Chondrocyte (in vitro differentiated cells): ENCODE measurements at places on chromosomes 13 and 19. TPM values are rescaled to one million over a fixed set of nuclear protein-coding genes. Genes with fewer than 3 reads are reported as not detected.

MCF2L gene
- 6.7 to 8.0 TPM (median 7.6 TPM) in 3 replicates for total RNA-seq

DNA sequence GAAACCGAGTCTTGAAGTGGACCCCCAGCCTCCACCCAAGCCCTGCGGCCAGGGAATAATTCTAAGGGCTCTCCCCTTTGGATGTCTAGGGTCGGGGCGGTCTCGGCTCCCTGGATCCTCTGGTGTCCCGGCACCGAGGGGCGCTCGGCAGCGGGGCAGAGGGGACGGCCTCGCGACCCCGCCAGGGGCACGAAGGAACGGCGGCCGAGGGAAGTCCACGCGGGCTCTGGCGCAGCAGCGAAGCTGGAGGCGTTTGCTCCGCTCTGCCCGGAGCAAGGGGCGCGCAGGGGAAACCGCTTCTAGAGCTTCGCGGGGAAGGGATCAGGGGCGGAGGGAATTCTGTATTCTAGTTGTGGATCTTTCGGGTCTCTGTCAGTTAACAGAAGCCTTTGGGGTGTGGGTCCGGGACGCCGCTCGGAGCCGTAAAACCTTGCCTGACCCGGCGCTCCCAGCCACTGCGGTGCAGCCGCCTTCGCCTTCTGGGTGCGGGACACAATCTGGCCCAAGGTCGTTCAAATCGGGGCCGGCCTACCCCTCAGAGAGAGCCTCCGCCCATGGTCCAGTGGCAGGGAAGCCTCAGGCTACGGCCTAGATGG, 118.2 kb downstream of the KCNRG start:
- no peak for DNase-seq

DNA sequence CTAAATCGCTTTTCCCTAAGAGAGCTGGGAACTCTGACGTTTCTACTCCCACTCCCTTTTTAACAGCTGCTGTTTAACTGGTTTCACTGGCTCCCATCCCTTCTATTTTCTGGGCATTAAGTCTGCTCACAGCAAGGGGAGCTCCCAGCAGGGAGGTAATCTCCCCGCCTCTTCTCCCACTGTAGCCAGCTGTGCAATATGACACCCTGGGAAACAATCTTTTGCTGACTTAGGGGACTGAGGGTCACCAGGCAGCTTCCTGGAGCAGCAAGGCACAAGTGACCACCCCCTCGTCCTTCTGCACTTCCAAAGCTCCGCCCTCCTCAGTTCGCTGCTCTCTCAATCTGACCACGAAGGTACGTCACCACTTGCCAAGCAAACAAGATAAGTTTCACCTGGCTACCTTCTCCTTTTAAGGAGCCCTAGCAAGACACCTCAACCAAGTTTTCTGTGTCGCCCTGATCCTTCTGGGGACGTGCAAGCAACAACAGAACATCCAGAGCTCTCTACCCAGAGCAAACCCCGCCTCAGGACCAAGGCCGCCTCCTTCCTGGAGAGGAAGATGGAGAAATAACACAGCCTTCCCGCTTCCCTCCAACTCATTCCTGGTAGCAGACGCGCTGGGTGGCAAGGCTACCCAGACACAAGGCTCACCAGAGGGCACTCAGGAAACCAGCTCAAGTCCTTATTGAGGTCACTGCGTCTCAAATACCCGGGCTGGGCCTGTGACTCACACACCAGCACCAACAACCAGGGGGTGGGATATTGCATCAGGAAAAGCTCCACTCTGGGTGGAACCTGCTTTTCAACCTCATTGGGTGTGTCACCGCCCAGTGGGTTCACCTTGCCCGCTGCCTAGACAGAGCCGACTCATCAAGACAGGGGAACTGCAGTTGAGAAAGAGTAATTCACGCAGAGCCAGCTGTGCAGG, 92.4 kb downstream of the STK24 start:
- no peak for DNase-seq

GRCh38 chr13:97600458-97601075, 166.6 kb downstream of the RAP2A start:
- DNase-seq: no peak

DNA sequence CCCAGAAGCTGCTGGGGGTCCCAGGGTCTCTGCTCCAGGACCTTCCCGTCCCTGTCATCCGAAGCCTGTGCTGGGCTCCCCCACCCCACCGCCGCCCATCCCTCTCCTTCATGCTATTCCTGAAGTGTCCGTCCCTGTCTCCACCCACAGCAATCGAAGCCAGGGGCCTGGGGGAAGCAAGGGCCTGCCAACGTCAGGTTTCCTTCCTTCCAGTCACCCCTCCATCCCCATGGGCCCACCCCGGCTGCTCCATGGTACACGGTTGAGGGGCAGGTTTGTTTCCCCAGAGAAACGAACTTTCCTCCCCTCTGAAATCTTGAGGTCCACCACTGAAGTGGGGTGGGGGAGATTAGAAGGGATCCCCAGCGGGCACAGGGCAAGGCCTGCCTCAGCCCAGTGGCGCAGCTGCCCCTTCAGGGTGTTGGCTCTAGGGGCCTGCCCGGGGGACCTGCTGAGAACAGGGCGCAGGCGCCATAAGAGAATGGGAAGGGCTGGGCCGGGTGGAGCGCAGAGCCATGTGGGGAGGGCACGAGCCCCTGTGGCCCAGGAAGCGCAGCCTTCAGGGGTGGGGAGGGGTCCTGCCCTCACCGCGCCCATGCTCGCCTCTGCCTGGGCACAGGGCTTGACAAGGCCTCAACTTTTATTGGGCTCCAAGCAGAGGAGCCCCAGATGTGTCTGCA, 16.1 kb downstream of the CEBPG start:
- DNase-seq: no peak

DNA sequence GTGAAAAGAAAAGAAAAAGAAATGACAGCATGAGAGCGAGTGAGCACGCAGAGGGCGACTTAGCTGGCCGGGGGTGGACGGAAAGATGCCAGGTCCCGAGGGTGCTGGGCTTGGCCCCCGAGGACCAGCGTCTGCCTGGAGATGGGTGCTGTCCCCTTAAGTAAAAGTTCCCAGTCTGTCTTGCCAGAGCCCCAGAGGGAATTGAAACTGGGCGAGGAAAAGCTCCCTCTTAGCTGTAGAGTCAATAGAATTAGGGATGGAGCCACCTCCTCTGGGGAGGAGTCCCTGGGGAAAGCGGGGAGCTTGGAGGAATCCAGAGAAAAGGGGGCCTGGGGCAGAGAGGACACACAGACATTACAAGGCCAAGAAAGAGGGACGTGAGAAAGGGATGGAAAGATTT, 13.3 kb downstream of the BCAM start:
- no peak for DNase-seq

KIR2DL3 gene
- total RNA-seq: not detected in 3 replicates

TUBGCP3 gene
- total RNA-seq: 16.3 to 32.4 TPM (median 18.5 TPM) in 3 replicates

- DNase-seq: no peak
These were observed 21.9 kb downstream of the KCTD12 start for GRCh38 chr13:76864259-76864658.

GRCh38 chr13:44437356-44438233, 64.0 kb downstream of the SERP2 start:
- DNase-seq: no peak

SIGLEC12 gene
- not detected in 3 replicates for total RNA-seq

MZF1 gene
- total RNA-seq: 15.2 to 22.3 TPM (median 15.8 TPM) in 3 replicates
